ENCODE measurements at places on chromosomes 7 and 10. TPM values are rescaled to one million over a fixed set of nuclear protein-coding genes. Genes with fewer than 3 reads are reported as not detected.

GRCh38 chr7:17660116-17660515, 280.2 kb downstream of the SNX13 start:
- no peak for DNase-seq

- DNase-seq, result no peak
These were observed 31.1 kb downstream of the SKIDA1 start for GRCh38 chr10:21494191-21495001.

- DNase-seq, result no peak
These were observed 65.8 kb downstream of the MICALL2 start for GRCh38 chr7:1393421-1393820.

DNA sequence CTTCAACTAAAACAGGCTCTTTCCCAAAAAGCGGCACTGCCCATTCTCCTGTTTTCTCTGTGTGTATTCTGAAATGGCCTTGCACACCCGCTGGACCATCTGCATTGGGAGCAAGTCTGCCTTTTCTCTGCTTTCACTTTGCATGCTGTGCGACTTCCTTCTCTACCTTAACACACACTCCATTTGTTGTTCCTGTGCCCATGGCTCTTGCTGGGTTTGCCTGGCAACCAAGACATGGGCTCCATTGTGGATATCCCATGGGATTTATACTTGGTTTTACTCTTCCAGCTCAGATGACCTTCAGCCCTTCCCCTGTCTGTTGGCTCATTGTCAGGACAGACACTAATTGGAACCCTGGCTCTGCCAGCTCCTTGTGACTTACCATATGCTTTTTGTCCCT, 465.3 kb downstream of the REEP3 start:
- DNase-seq, result no peak

Gene FAM200A
- 5.9 TPM for polyA plus RNA-seq

Gene LRRC4
- not detected for polyA plus RNA-seq

Gene OLAH
- 1.4 TPM for polyA plus RNA-seq

Gene LRGUK
- not detected for polyA plus RNA-seq
